Stimulated activated naive CD4-positive, alpha-beta T cell treated with Interleukin-2 at 50 U/mL for 16 hours (primary cell): ENCODE measurements at places on chromosomes 6 and 20.

DNA sequence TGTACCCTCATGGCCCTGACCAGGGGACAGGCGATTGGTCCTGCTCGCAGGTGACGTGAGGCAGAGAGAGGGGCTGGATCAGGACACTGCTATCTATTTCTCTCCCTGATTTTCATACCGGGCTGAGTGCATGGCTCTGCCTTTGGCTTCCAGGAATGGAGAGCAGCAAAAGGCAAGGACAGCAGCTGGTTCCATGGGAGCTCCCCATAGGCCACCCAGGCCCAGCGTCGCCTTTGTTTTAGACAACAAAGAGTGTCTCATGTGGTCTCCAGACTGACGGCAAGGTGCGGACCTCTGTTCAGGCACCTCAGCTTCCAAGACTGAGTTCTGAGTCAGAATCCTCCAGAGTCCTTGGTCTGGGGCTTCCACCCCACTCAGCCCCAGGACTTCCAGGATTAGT lies 123.1 kb downstream of the VEGFA start:
- no peak for DNase-seq

DNA sequence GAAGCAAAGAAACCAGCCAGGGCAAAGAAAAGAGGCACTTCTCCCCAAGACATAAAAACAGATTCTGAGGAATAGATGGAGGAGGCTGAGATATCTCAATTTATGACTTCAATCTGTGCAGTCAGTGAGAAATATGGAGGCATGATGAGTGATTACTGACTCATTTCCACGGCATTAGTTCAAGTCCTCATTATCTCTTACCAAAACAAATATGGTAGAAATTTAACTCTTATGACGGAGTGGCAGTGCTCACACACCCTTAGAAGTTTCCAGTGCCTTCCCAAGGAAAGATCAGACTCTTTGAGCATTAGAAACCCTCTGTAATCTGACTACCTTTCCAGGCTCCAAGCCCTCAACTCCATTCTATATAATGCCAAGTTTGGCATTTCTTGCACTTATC lies 364.1 kb downstream of the ARHGAP18 start:
- no peak for DNase-seq

DNA sequence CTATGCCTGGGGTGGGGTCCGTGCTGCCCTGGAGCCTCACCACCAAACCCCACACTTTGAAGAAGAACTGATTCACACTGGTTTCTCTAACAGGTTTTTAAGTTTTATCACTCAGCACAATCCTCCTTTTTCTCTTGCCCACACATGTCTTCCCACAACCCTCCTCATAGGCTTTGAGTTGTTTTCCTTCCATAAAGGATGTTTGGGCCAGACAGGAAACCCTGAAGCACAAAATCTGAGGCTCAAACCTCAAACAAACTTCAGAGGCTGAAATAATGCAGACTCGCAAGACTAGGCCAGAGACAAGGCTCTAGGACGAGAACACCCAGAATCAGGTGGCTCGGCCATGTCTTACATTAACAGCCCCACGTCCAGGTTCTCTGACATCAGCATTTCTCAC lies 35.3 kb downstream of the EZR start:
- no peak for DNase-seq

GRCh38 chr6:44176130-44176761 lies 17.6 kb downstream of the CAPN11 start:
- DNase-seq: no peak

GRCh38 chr6:41659935-41660334 lies 21.7 kb downstream of the MDFI start:
- DNase-seq: no peak
